ENCODE measurements at places on chromosomes 7 and 10. TPM values are rescaled to one million over a fixed set of nuclear protein-coding genes. Genes with fewer than 3 reads are reported as not detected.

The LRRTM3 gene
- total RNA-seq = not detected

DNA sequence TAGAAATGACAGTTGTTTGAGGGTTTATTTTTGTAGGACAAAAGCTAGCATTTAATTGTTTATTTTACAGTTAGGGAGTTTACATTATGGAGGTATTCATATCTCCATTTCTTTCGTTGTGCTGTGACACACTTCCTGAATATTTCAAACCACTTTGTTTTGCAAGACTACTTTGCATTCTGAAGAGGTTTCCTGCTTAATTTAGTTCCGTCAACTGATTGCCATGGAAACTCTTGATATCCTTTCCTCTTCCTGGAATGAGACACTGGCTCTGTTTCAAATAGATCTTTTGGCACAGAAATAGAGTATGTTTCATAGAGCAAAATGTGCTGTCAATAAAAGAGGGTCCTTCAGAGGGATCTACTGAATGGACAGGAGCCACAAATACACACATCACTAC is 159.5 kb upstream of the AGR3 start:
- DNase-seq = no peak

DNA sequence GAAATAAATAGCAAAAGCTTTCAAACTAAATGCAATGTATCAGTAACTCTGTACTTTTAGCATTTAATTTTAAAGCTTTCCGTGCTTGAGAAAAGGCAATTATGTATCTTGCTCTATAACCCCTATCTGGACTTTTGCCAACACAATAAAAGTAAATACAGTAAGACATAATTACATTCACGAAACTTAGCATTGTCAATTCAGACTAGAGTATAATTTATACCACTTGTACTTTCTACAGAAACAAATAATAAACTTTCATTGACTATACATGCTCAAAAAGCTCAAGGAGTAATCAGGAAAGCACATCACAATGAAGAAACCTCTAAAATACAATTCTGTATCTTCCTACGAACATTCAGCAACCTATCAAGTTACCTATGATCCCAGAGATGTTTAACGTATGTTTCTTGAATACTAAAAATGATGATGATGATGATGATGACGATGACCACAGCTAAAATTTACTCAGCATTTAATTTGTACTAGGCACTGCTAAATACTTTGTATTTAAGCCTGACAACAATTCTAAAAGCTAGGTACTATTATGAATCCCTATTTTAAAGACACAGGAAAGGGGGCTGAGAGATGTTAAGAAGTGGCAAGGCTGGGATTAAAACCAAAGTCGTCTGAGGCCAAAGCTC is 44.9 kb downstream of the MINDY3 start:
- DNase-seq = no peak

- peak; percentile 26 for DNase-seq
These were observed 113.2 kb upstream of the RHEB start for GRCh38 chr7:151632750-151633515.

DNA sequence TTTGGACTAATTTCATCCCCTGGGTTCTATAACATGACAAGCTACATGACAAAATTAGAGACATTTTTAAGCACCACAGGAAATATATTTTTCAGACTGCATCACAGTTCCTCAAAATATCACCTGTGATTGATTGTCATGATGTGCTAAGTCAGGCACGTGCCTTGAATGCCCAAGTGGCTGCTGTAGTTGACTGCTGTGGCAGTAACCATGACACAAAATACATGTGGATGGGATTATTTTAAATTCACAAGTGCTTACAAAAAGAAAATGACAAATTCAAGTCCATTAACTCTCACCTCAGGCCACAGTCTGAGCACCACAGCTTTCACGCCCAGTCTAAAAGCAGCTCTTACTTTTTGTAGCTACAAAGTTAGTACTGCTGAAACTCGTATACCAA is 45.5 kb downstream of the TNPO3 start:
- no peak for DNase-seq

- DNase-seq = no peak
These were observed 208.7 kb upstream of the POM121L12 start for GRCh38 chr7:52826515-52827265.

The NRAP gene
- 0.13 TPM for total RNA-seq

- no peak for DNase-seq
These were observed 101.8 kb upstream of the GDF10 start for GRCh38 chr10:47198221-47198620.

GRCh38 chr10:44966129-44966815 is 6.7 kb downstream of the RASSF4 start:
- peak; percentile 36 for DNase-seq

The ATOH7 gene
- total RNA-seq = 0.38 TPM

The SUV39H2 gene
- total RNA-seq = 3.2 TPM

Data from lower leg skin (tissue), 4 donors.